ENCODE measurements at places on chromosomes 1 and 21.

- no peak for DNase-seq
These were observed 13.2 kb downstream of the MX2 start for GRCh38 chr21:41374867-41375533.

GRCh38 chr1:164511001-164511705, 47.8 kb upstream of the PBX1 start:
- no peak for DNase-seq

- no peak for DNase-seq
These were observed 46.1 kb upstream of the C1orf174 start for GRCh38 chr1:3945916-3946840.

DNA sequence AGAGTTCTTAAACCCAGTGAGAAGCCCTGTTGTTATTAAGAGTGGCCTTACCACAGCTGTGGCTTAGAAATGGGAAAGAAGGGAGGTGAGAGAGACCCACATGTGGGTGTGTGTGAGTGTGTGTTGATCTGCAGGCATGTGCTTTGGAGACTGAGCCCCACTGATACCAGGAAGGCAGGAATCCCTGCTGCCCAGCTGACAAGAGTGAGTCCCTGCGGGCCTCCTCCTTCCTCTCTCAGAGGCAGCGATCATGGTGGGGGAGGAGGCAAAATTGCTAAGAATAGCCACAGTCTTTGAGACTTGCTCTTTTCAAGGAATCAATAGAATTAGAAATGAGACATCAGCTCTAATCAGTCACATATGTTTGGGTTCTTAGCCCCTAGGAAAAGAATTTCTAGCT, 87.0 kb upstream of the WARS2 start:
- no peak for DNase-seq

DNA sequence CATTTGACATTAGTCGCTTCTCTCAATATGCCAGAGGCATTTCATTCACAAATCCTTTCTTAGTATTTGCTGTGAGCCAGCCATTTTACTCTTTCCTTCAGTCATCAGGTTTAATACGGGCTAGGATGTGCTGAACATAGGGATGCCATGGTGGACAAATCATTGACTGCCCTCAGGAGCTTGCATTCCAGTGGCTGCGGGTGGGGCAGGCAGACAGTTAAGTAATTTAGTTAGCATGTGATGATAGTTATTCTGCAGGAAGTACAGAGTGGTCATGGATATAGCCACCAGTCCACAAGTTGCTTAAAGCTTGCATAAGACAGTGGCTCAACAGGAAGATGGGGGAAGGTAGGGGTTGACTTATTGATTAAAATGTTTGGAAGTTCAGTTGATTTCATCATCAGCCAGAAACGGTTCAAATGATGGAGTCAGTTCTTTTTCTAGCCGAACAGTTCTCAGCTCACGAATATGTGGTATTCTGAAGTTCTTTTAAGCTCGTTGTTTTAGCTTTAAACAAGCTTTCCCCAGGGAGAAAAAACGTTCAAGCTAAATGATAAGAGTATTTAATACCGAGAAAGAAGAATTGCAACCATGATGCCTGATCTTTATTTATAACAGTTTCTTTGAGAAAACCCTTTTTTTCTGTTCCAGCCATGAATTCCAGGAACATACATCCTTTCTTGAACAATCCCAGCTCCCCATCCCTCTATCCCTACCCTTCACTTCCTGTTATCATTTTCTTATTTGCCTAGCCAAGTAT, 1.4 kb downstream of the SLC22A15 start:
- DNase-seq: no peak

DNA sequence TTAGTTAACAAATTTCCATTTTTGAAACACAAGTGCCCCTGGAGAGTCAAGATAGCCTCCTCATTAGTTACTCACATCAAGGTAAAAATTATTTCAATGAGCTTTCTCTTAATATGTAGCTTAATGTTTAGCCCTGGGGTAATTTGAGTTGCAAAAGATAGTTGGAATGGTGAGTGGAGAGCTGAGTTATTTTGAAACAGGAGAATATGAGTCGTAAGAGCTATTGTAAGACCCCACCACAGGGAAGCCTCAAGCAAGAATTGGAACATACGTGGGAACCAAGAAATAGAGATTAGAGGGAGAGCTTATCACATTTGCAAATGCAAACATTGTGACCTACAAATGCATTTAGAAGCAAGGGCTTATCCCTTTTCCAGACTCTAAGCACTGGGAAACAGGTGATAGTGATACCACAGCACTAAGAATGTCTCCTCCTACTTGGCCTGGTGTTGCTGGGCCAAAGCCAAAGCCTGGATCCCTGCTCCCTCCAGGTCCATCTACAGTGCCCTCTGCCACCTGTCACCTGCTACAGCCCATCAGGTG, 635.1 kb downstream of the PTPRC start:
- DNase-seq: no peak

GRCh38 chr1:222331340-222331739, 216.6 kb downstream of the HHIPL2 start:
- DNase-seq: no peak

- DNase-seq: peak; percentile 38
These were observed 36.4 kb downstream of the ZNF697 start for GRCh38 chr1:119611701-119612113.

DNA sequence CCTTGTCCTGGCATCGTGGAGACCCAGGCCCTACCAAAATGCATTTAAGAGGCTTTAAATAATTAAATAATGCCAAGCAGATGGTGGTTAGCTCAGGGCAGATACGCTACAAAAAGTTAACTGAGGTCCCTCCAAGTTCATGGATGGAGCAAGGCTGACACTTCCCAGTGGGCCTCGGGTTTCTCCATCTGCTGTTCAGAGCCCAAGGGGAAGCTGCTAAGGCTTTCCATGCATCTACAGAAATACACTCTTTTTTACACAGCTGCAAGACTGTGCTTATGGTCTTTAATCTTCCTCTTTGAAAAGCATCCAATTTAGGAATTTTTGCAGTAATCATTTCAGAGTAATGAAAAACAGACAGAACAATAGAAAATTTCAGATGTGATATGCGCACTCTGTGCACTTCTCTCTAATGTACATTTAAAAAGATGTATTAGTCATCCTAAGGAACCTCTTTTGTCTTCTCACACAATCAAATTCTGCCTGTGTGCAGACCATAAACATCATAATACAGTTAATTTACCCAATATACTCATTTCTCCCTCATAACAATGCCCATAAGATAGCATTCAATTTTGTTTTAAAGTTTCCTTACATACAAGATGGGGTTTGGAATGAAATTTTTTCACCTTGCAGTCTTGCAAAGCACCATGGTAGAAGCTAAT, 173.2 kb upstream of the ATP1B1 start:
- DNase-seq: no peak

DNA sequence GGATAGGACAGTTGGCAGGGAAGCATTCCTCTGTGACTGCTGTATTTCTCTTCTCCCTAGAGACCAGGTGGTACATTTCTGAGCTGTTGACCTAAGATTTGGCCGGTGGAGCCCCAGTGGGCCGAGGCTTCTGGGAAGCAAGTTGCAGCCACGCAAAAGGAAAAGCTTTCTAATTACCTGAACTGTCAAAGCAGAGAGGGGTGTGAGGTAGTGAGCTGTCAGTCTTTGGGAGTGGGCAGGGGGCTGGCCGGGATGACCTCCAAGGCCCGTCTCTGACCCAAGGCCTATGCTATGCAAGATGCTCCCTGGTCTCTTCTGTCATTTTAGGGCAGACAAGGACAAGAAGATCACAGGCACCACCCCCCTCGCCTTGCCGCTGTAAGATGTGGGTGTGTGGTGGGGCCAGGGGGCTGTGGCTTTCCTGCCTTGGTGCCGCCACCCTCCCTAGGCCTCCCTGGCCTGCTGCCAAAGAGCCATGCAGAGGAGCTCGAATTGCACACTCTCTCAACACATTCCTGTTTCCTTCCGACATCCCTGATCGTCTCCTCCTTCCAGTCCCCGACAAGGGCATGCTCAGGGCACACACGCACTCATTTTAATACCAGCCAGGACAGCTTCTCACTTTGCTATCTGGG, 7.7 kb downstream of the PADI1 start:
- no peak for DNase-seq

DNA sequence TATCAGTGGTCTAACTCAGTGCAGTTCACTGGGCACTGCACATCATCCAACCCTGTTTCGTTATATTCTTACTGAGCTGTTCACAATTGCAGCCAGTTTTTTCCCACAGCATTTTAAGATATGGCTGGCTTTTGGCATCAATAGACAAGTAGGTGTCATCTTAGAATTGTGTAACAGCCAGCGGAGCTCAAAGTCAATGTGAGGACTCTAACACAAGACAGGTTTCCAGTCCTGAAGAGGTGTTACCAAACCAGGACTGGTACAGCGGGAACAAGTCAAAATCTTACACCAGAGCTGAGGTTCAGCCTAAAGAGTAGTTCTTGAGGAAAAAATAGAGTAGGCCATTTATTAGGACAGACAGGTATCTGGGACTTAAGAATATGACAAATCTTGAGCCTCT, 313.3 kb downstream of the SEC16B start:
- no peak for DNase-seq

DNA sequence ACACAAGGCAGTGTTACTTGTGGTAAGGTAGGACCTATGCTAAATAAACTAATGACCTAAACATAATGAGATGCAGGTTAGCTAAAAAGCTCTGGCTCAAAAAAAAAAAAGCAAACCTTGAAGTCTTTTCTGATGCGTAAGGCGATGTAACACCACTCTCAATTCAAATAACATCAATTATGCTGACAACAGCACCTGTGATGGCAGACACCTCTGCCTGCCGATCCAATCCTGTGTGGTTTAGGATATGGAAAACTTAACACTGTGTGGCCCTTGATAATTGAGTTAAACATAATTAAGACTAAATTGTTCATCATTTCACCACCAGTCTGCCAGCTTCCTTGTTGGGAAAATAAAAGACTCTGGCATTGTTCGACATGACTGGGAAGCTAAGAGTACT, 9.1 kb downstream of the RPAP2 start:
- no peak for DNase-seq

DNA sequence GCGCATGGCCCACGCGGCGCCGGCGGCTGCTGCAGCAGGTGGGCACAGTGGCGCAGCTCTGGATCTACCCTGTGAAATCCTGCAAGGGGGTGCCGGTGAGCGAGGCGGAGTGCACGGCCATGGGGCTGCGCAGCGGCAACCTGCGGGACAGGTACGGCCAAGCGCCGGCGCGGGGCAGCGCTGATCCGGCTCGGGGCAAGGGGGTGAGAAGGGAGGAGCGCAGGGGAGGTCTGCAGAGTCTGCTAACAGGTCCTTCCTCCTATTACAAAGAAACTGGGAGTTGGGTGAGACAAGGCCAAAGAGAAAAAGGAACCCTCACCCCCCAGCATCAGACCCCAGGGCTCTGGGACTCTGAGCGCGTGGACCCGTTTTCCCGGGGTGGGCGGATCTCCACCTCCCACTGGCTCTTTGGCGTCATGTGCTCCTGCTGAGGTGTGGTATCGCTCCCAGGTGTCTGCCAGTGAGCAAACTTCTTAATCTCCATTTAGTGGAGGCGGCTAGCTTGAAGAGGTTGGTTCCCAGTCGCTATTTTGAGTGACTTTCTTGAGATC, 431 bp downstream of the MTARC1 start:
- DNase-seq: no peak

DNA sequence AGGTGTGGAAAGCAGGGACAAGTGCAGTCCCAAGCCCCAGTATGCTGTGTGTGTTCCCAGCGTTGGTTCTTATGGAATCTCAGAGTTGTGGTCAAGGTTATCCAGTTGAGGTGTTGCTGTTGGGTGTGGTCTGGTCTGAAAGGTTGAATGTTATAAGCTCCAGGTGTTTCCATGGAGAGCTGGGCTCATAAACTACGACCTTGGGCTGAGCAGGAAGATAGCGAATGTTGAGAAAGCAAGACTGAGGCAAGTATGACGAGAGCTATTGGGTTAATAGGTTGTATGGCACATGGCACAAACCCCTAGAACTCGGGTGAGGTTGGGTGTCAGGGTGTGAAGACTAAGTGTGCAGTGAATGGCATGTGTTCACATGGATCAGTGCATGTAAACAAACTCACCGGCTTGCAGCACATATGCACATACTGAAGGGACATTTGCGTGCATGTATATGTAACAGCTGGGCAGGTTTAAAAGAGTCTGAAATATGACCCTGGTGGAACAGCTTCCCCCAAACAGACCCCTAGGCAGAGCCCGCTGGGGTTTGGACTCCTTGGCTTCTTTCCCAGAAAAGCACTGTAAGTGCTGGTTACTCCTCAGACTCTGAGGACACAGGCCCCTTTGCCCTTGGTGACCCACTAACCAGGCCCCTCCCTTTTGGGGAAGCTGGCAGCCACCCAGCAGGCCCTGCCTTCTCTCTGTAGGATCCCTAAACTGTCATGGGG, 117.5 kb downstream of the NAV1 start:
- DNase-seq: no peak

Measured in Panc1 (cell line).